Activated T-cell treated with anti-CD3 and anti-CD28 coated beads, Interleukin-2, amount 50 U/mL, for 72 hours (primary cell): ENCODE measurements at places on chromosomes 2 and 18. TPM values are rescaled to one million over a fixed set of nuclear protein-coding genes. Genes with fewer than 3 reads are reported as not detected.

MBP gene
- 101 TPM for total RNA-seq

SERPINB11 gene
- total RNA-seq = not detected

GPR39 gene
- total RNA-seq = not detected

RFTN2 gene
- not detected for total RNA-seq

SLC40A1 gene
- total RNA-seq = 5.0 TPM

CNDP1 gene
- total RNA-seq = not detected

DNA sequence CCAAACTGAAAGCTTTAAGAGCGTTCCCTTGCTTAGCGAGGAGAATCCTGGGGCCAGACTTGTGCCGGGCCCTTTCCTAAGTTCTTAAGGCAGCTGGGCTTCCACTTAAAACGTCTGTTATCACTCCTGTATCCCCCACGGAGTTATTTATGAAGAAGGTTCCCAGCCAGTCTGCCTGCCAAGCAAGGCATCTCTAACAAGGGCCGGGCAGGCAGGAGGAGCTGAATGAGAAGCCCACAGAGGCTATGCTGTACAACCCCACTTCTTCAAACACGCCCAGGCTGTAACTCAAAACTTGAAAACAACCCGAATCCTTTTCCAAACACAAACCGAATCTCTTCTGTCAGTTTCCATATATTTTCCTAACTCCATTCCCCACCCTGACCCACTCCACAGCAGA is 39.0 kb upstream of the ZFP36L2 start:
- H3K27me3 ChIP-seq = no peaks in the 10 kb centered on the region
- no peak overlapping the region for H3K27ac ChIP-seq
- no peak for DNase-seq

DNA sequence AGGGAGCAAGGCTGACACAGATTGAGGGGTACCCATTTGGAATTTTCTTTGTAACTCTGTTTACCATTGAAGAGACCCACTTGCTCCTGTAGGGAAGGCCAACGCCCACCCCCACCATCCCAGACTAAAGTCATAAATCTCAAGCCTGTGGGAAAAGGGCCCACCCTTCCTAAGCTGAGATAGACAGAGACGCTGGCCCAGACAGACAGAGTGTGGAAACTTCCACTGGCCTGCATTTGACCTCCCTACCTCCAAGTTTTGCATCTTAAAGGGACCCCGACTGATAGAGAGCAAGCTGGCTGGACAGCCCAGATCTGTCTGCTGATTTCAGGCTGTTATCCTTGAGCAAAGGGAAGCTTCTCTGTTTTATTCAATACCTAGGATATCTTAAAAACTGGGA is 48.2 kb upstream of the SLC14A2 start:
- no peak for DNase-seq
- no peak overlapping the region for H3K27ac ChIP-seq

DNA sequence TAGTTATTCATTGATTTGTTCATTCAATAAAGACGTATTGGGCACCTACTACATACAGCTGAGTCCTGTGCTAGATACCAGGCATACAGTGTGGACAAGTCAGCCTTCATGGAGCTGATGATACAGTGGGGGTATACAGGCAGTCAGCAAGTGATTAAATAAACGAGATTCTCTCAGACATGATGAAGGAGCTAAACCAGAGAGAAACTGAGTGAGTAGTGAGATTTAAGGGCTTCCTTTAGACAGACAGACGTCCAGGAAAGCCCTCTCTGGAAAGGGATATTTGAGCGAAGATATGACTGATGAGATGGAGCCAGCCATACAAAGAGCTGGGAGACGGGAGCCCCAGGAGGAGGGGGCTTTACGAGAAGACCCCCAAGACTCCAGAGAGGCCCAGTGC is 122.6 kb upstream of the MYCN start:
- no peaks in the 10 kb centered on the region for H3K4me1 ChIP-seq
- peaks cover 47% of the 10 kb centered on the region for H3K27me3 ChIP-seq
- no peak for DNase-seq
- H3K36me3 ChIP-seq = no peaks in the 10 kb centered on the region
- no peak overlapping the region for H3K4me3 ChIP-seq

DNA sequence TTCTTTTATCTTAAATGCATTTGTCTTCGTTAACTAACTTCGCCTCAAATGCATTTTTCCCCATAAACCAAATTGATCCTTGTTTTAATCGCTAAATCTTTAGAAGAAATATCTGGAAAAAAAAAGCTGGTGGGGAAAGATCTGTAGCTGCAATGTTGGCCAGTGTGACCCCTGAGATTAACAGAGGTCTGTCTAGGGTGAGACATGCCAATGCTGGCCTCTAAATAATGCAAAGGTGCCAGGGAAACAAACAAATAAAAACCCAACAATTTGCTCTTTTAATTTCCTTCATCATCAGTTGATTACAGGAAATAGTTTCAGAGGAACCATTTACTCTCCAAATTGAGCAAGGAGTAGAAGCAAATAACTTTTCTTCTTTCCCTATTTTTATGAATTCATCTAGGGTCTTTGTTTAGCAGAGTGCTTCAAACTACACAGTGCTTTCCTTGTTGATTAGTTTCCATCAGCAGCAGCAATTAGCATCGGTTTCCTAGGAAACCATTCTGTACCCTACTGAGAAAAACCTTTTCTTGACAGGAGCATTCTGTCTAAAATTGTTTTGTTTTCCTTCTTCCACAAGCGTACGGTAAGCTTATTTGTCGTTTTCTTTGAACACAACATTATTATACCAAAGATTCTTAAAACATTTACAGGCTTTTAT is 100.5 kb upstream of the UNC80 start:
- no peak for DNase-seq
- H3K4me1 ChIP-seq = no peaks in the 10 kb centered on the region
- H3K27ac ChIP-seq = no peak overlapping the region

DNA sequence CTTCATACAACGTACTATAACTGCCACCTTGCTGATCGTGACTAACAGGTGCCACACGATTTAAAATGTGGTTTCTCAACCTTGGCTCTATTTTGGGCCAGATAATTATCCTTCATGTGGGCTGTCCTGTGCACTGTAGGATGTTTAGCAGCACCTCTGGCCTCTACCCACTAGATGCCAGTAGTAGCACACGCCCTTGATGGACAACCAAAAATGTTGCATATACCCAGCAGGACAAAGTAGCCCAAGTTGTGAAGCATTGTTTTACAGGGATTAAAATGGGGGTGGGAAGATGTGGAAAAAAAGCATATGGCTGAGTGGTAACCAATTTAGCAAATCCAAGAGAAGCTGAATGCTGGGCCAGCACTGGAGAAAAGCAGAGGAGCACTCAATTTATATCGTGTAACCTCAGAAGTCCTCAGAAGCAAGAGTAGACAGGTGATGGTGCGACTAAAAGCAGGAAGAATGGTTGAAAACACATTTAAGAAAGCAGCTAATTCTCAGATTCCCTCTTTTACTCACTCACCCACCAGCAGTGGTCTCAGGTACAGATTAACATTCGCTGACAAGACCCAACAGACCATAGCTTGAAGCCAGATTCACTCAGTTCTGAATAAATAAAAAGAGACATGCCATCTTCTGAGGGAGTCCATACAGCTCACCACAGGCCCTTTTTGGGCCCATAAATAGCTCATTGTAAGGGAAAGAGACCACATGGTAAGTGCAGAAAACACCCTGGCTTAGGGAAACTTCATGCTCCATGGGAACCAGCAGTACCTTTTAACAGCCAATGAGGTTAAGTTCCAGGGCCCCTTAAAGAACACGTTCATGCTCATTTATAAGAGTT is 50.6 kb downstream of the RAPH1 start:
- DNase-seq = peak; percentile 43
- H3K27me3 ChIP-seq = no peaks in the 10 kb centered on the region
- peaks cover 13% of the 10 kb centered on the region for H3K4me1 ChIP-seq
- no peak overlapping the region for H3K4me3 ChIP-seq
- H3K27ac ChIP-seq = no peak overlapping the region
- H3K36me3 ChIP-seq = no peaks in the 10 kb centered on the region

- peaks cover 29% of the 10 kb centered on the region for H3K4me1 ChIP-seq
- no peaks in the 10 kb centered on the region for H3K36me3 ChIP-seq
- peak; percentile 18 for DNase-seq
- H3K27me3 ChIP-seq = no peaks in the 10 kb centered on the region
- H3K4me3 ChIP-seq = no peak overlapping the region
These were observed 155.0 kb downstream of the ARHGAP15 start for GRCh38 chr2:143284087-143284675.

GRCh38 chr2:32418778-32419177 is 62.0 kb downstream of the BIRC6 start:
- H3K36me3 ChIP-seq = peaks cover 20% of the 10 kb centered on the region
- H3K27me3 ChIP-seq = no peaks in the 10 kb centered on the region
- DNase-seq = no peak
- H3K4me3 ChIP-seq = no peak overlapping the region
- H3K4me1 ChIP-seq = peaks cover 19% of the 10 kb centered on the region
- no peak overlapping the region for H3K27ac ChIP-seq

- peaks cover 29% of the 10 kb centered on the region for H3K4me1 ChIP-seq
- no peak overlapping the region for H3K27ac ChIP-seq
- DNase-seq = no peak
- peaks cover 31% of the 10 kb centered on the region for H3K36me3 ChIP-seq
- H3K27me3 ChIP-seq = no peaks in the 10 kb centered on the region
- no peak overlapping the region for H3K4me3 ChIP-seq
These were observed 37.6 kb upstream of the CD226 start for GRCh38 chr18:69985239-69985638.

- H3K4me3 ChIP-seq = no peak overlapping the region
- H3K36me3 ChIP-seq = no peaks in the 10 kb centered on the region
- H3K27me3 ChIP-seq = peaks cover 5% of the 10 kb centered on the region
- no peak for DNase-seq
These were observed 229.8 kb downstream of the VAPA start for GRCh38 chr18:10143596-10143995.

DNA sequence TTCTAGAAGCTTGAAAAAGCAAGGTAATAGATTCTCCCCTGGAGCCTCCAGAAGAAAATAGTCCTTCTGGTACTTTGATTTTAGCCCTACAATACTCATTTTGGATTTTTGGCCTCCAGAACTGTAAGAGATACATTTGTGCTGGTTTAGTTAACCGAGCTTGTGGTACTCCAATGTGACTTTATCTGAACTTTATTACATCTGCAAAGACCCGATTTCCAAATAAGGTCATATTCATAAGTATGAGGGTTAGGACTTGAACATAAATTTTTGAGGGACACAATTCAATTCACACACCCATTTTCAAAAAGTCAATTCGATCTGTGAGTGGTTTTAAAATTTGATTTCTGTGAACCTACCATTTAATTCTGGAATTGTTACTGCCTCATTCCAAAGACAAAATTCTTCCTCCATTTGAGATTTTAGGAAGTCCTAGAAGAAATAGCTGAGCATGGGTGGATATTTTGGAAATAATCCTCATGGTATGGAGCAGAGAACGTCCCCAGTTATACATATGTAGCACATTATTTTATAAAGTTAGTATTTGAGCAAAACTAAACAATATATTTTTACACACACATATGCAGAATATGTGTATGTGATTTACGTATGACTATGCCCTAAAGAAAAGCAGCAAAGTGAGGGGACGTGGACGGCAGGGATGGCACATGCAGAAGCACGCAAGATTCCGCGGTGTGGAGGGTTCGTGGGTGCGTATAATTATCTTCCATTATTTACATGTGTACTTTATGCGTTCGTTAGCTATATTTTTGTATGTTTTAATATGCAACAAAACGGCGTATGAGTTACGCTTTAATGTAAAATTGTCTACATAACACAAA is 905 bp upstream of the NUP35 start:
- DNase-seq = peak; percentile 7
- H3K4me1 ChIP-seq = peaks cover 37% of the 10 kb centered on the region
- H3K27me3 ChIP-seq = peaks cover 29% of the 10 kb centered on the region
- peak overlapping the region; percentile 95 for H3K27ac ChIP-seq
- no peaks in the 10 kb centered on the region for H3K36me3 ChIP-seq

DNA sequence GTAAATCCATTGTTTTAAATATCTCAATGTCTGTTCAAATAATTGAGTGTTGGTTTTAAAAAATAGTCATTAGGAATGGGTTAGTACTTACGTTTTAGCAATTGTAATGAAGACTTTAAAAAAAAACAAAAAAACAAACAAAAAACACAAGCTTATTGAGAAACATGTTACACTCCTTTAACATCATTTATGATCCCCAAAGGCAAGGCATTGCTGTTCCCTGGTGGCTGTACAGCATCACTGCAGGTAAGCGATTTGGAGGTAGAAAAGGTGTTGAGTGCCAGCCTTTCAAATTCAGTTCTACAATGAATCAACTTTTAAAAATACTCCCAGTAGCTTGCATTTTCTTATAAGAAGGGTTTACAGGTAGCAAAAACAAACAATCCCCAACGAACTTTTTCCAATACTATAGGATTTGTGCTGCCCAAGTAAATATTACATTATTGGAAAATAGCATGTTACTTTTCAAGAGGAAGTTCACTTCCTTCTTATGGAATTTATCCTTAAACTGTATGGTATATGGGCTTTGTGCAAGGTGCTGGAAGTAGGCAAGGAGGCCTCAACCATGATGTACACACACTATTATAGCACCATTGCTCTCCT is 27.5 kb downstream of the CNRIP1 start:
- H3K36me3 ChIP-seq = no peaks in the 10 kb centered on the region
- peaks cover 28% of the 10 kb centered on the region for H3K27me3 ChIP-seq
- DNase-seq = peak; percentile 14
- no peaks in the 10 kb centered on the region for H3K4me1 ChIP-seq
